ENCODE measurements at places on chromosomes 2 and 18.

GRCh38 chr2:239803102-239803765, 221.9 kb downstream of the NDUFA10 start:
- no peak for DNase-seq

- no peak for DNase-seq
Measured at GRCh38 chr2:69932596-69932922, 17.6 kb downstream of the MXD1 start.

DNA sequence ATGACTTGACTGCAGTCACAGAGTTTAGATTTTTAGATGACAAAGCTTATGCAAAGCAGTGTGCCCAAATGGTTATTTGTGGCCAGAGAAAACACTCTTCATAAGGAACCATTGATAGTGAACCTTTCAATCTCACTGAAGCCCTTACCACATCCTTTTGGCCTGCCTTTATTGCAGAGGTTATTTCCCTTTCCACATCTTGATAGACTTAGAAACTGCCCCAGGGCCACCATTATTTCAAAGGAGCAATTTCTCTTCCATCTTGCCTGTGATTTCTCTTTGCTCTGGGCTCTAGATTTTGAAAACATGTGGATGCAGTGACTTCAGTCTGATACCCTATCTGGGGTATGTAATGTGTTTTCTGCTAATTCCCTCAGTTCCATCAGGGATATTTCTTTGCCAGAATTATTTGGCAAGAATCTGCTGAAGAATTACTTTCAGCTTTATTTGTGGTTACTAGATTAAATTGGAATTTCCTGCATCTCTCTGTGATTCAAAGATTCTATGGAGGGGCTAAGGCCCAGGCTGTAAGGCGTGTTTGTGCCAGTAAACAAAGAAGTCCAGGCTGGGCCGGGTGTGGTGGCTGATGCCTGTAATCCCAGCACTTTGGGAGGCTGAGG, 51.0 kb downstream of the MOGAT1 start:
- no peak for DNase-seq

DNA sequence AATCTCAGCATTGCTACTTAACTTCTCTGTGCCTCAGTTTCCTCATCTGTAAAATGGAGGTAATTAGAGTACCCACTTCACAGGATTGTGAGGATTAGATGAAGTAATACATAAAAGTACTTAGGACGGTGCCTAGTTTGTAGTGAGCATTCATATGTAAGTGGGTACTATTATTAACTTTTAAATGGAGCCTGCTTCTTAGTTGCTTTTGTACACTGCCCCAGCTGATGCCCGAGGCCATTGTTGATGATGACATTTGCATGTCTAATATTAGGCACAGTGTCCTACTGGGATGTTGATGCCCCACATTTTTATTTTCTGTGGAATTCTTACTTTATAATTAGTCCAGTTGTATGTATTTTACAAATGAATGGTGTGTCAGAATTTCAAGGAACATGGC, 79.7 kb upstream of the STON1 start:
- DNase-seq: no peak

DNA sequence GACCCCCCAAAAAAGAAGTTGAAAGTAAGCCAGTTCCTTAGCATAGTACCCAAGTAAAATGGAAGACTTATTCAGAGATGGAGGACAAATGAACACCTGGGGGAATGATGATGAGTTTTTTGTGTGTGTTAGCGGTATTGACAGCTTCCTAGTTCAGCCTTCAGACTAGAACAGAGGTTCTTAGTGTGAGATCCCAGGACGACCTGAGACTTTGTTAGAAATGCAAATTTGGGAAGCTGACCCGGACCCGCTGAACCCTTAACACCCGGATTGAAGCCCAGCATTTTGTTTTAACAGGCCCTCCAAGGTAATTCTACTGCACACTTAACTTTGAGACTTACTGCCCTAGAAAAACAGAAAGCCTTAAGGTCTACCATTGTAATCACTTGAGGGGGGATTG, 20.3 kb downstream of the SPOPL start:
- no peak for DNase-seq

- DNase-seq: no peak
Measured at GRCh38 chr18:11871501-11871900, 20.3 kb downstream of the CHMP1B start.

GRCh38 chr2:29206941-29207340, 91.7 kb downstream of the CLIP4 start:
- DNase-seq: no peak

GRCh38 chr18:74567822-74568221, 29.8 kb upstream of the ZNF407 start:
- no peak for DNase-seq

DNA sequence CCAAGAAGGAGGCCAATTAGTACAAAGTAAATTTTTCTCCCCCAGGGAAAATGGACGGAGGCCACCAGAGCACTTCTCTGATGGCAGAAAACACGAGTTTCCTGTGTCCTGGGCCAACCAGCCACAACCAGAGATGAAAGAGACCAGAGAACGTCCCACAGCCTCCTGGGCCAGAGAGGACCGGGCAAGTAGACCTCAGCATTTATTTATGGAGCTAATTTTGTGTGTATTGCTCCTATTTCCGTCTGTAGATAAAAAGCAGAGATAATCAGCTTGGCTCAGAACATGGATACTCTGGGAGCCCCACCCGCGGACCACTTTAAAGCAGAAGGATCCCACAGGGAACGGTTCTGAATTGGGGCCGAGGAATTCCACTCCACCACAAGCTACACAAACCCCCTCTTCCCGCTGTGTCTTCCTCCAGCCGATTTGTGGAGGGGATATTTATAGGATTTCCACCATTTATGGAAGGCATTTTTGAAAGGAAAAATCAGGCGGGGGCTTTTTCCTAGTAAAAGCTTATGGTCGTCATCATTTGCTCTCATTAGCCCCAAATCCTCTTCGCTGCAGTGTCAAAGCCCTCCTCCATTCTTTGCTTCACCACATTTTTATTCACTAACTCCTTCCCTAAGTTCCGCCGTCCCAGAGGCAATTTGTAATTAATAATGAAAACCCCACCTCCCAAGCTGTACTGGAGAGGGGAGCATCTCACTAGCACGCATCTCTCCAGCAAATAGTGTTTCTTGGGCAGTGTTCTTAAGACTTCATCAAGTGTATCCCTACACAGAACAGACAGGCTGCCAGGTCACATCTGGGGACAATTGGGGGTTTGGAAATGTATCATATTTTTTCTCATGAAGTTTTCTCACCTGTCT, 43.7 kb upstream of the TWIST2 start:
- no peak for DNase-seq

- no peak for DNase-seq
Measured at GRCh38 chr18:35696307-35696706, 114.8 kb downstream of the GALNT1 start.

DNA sequence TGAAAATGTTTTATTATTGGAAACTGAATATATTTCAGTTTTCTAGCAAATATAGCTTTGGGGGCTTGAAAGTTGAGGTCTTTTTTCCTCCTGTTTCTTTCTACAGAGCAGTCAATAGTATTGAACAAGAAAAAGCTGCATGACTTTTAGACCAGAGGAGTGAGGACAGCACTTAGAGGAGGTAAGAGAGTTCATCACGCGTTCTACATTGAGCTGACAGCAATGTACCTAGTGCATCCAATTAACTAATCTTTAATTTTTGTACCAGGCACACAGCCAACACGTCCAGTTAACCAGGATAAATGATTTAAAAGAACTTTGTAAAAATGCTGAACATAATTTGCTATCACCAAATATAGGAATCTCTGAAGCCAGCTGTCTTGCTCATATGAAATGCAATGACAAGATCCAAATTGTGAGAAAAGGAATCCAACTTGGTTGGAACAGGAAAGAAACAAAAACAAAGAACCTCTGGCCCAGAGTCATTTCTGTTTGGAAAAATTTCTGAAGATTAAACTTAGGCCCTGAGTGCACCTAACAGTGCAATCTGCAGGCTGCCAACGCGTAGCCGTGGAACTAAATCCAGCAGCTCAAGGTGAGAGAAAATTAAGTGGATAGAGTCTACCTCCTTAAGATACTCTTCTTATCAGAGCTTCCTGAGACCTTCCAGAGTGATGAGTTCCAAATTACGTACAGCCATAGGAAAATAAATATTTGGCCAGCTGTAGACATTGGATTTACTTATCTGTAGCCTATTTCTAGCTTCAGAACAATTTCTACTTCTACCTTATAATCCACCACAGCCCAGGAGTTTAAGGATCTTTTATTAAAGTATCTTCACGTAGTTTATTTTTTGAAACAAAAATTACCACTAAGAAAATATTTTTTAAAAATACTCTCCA, 20.6 kb upstream of the SPTBN1 start:
- no peak for DNase-seq

DNA sequence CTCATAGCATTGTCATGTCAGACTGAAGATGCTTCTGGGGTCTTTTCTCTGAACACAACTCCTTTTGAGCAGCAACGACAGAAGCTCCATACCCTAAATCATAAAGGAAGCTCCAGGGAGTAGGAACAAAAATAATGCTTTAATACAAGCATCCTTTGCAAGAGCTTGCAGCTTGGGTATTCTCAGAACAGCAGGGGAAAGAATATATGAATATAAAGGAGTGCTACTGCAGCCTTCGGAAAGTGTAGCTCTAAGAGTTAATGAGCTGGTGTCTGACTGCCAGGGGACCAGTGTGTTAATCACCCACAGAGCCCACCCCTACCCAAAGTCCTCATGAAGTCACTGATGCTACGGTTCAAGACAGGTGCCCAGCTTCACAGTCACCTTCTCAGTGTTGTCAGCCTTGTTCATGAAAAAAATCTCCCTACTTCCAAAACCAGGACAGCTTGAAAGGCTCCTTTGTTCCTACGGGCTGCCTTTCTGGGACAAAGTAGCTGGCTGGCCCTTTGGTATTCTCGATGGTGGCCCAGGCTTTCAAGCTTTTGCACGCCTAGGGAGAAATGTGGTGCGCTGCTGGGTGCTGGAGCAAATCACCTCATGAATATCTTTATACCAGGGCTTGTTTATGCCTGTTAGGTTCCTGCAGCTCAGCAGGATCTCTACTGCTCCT, 259.7 kb downstream of the CMPK2 start:
- no peak for DNase-seq

- DNase-seq: no peak
Measured at GRCh38 chr2:161088658-161089350, 71.4 kb upstream of the TANK start.

DNA sequence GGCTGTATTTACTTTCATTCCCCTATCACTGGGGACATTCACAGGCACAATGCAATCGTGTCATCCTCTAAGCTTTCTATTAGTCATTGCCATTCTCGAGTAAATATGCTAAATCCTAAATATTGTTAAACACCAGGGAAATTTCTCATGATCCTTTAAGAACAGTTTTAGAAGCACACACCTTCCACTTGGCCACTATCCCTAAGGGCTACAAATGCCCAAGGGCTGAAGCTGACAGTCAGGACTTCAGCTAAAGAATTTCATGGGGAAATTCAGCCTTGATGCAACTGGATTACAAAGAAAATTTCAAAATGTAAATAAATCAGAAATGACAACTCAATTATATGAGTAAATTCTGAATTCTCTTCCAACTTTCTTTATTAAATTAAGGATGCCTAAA, 163.1 kb upstream of the PID1 start:
- DNase-seq: no peak

DNA sequence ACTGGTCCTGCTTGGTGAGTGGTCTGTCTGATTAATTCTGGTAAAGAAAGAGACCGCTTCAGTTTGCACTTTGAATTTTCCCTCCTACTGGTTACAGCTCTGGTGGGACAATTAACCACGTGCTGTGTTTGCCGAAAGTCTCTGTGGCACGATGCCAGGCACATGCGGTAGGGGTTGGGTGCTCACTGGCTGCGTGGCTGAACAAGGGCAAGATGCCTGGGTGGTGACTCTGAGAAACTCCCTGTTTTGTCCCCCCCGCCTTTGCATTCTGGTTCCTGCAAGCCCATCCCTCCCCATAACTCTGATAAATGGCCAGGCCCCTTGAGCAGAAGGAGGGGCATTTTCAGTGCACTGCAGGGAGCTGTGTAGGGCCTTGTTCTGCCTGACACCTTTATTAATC, 206.1 kb downstream of the TFCP2L1 start:
- no peak for DNase-seq

DNA sequence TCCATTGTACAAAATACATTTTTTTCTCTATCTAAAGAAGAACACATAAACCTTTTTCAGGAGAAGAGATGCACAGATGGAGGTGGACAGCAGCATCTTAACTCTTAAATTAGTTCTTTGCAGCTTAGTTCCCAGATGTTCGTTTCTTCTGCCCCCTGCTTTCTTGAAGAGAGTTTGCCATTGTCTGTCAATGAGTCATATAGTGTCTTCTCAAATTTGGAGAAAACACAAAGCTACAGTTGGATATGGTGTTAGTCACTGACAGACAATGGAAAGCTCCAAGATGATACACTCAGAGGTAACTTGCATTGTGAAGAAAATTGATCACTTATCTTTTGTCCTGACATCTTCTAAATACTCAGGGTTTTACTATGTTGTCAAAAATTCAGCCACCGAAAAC, 48.8 kb upstream of the TMEFF2 start:
- DNase-seq: no peak

DNA sequence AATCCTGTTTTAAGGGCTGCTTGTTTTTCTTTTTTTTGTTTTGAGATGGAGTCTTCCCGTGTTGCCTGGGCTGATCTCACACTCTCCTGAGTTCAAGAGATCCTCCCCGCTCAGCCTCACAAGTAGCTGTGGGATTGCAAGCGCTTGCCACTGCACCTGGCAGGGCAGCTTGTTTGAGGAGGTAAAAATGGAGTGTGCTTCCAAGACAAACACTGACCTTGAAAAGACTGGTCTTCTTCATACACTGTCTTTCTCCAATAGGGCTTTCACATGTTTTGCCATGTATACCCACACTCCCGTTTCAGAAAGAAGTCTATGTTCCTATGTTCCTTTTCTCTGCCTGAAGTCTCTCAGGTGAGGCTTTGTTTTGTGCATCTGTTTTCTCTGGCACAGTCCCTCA, 32.6 kb upstream of the LDAH start:
- DNase-seq: no peak

DNA sequence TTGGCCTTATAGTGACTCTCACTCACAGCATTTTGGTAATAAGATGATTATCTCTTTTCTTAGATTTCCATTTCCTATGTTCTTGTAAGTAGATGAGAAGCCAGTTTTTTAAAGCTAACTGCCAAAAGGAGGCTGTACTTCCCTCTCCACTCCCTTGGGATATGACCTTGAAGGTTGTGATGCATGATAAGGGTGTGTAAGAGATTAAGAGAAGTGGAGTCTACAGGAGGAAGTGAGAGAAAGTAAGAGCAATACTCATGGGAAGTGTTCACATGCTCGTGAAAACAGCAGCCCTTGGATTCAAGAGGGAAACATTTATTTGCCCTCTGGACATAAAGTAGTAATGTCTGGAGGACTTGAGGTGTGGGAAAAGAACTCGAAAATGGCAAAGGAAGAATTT, 171.5 kb downstream of the EVA1A start:
- DNase-seq: no peak

GRCh38 chr2:32274289-32274688, 3.4 kb upstream of the YIPF4 start:
- DNase-seq: no peak

DNA sequence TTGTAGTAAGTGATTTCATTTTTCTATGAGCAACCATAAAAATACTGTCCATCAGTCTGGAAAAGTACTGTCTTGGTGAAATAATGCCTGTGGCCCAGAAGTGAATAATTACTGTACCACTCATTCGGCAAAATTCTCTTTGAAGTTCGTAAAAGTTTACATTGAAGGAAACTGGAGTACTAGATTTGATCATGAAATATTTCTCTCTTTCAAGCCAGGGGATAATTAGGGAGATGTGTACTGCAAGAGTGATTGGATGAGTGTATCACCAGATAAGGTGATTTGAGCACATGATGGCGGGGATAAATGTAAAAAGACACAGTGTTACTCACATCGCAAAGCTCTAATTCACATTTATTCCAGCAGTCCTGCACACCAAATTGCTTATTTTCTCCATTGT, 883.2 kb upstream of the PIK3C3 start:
- DNase-seq: no peak
